GF-D8 (cell line): ENCODE measurements at places on chromosomes 7 and 10.

GRCh38 chr10:3805201-3805790 is 20.3 kb upstream of the KLF6 start:
- DNase-seq, result peak; percentile 22

GRCh38 chr10:52855546-52856325 is 83.2 kb upstream of the MBL2 start:
- no peak for DNase-seq

DNA sequence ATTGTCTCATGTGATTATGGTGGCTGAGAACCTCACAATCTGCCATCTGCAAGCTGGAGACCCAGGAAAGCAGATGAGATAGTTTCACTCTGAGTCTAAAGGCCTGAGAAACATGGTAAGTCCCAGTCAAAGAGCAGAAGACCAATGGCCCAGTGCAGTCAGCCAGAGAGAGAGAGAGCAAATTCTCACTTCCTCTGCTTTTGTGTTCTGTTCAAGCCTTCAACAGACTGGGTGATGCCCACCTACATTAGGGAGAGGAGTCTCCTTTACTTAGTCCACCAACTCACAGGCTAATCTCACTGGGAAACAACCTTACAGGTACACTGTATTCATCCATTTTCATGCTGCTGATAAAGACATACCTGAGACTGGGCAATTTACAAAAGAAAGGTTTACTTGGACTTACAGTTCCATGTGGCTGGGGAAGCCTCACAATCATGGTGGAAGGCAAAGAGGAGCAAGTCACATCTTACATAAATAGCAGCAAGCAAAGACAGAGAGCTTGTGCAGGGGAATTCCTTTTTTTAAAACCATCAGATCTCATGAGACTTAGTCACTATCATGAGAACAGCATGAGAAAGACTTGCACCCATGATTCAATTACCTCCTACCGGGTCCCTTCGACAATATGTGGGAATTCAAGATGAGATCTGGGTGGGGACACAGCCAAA is 4.7 kb upstream of the FRMPD2 start:
- no peak for DNase-seq

DNA sequence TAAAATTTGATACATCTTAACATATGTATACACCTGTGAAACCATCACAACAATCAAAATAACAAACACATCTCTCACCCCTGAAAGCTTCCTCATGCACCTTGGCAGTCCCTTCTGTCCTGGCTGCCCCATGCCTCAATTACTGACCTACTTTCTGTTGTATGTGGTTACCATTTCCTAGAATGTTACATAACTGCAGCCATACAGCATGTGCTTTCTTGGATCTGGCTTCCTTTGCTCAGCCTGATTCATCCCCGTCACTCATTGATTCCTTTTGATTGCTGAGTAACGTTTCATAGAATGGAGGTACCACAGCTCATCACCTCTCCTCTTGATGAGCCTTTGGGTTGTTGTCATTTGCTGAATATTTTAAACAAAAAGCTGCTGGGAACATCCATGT is 165.3 kb downstream of the CELF2 start:
- peak; percentile 80 for DNase-seq
